ENCODE measurements at places on chromosomes 4 and X.
A peak's percentile ranks its signal among the peaks of the same experiment; 100 is the strongest.

GRCh38 chrX:40832723-40833122 lies 97.4 kb upstream of the MED14 start:
- no peak for DNase-seq

DNA sequence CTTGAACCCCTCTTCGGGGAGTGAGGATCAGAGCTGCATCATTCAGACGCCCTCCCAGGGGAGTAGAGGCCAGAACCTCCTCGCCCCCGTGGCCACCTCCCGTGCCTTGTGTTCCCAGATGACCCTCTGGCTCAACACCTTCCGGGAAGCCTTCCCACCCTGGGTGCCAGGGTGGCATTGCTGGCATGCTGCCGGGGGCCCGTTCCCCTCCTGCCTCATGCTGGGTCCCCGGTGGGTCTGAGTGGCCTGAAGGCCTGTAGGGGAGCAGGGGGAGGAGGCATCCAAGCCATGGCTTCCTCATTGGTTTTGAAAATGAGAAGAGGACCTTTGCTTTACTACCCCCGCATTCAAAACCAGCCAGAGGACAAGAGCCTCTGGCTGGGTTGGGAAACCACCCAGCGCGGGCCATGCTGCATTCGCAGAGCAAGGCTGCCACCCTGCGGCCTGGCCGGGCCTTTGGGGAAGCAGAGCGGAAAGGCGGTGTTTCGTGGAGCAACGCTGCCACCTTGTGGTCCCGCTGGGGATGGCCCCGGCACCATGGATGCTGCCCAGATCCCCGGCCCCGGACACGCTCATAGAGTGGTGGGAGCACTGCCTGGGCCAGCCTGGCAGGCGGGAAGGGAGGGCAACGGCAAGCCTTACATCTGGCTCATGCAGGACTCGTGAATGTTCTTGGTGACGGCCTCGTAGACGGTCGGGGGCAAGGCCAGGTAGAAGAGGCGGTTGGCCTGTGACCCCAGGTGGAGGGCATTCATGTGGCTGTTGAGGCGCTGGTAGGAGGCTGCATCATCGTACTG lies 11.9 kb downstream of the G6PD start:
- DNase-seq = peak; percentile 80

GRCh38 chr4:32161392-32161791 lies 1441.2 kb downstream of the PCDH7 start:
- DNase-seq = no peak

GRCh38 chr4:152104901-152105357 lies 344.1 kb upstream of the GATB start:
- no peak for DNase-seq

GRCh38 chr4:79141530-79141929 lies 184.3 kb downstream of the NAA11 start:
- DNase-seq = peak; percentile 30

DNA sequence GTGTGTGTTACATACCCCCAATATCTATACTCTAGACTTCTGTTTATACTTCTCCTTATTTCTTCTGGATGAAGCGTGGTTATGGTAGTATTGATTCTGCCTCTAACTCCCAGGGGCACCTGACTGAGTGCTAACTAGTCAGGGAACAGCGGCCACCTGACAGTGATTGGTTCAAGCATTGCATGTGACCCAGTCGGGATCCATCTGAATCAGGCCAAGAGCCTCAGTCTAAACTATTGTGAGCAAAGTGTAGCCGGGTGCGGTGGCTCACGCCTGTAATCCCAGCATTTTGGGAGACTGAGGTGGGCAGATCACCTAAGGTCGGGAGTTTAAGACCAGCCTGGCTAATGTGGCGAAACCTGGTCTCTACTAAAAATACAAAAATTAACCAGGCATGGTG lies 10.0 kb downstream of the CCDC110 start:
- DNase-seq = no peak

- no peak for DNase-seq
These were observed 268.7 kb downstream of the NR3C2 start for GRCh38 chr4:148173397-148174017.

GRCh38 chrX:95055991-95056390 lies 1382.0 kb downstream of the FAM133A start:
- no peak for DNase-seq

DNA sequence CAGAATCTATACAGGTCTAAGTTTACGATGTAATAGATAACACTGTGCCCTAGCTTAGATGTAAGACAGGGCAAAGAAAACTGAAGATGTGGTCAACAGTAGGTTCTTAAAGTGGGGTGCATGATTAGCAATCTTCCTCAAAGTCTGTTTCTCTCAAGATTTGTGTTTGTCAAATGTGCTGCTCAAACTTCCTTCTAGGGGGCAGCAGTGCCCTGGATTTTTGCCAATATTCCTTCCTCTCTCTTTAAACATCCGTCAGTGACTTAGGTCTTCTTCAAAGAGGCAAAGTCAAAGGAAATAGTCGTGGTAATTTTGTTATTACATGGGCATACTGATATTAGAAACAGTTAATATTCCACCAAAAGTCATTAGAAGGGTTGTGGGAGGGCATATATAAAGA lies 4.2 kb upstream of the PDHA2 start:
- no peak for DNase-seq

GRCh38 chrX:477441-478012 lies 90.8 kb upstream of the PPP2R3B start:
- DNase-seq = no peak

Data from AG20443 (cell line).